ENCODE measurements at places on chromosomes 2 and 18.

GRCh38 chr2:191421950-191422349 is 176.7 kb downstream of the MYO1B start:
- no peak for DNase-seq

- no peak for DNase-seq
Measured at GRCh38 chr2:190766595-190766994, 114.0 kb upstream of the GLS start.

- no peak for DNase-seq
Measured at GRCh38 chr2:174124181-174124580, 124.2 kb downstream of the OLA1 start.

DNA sequence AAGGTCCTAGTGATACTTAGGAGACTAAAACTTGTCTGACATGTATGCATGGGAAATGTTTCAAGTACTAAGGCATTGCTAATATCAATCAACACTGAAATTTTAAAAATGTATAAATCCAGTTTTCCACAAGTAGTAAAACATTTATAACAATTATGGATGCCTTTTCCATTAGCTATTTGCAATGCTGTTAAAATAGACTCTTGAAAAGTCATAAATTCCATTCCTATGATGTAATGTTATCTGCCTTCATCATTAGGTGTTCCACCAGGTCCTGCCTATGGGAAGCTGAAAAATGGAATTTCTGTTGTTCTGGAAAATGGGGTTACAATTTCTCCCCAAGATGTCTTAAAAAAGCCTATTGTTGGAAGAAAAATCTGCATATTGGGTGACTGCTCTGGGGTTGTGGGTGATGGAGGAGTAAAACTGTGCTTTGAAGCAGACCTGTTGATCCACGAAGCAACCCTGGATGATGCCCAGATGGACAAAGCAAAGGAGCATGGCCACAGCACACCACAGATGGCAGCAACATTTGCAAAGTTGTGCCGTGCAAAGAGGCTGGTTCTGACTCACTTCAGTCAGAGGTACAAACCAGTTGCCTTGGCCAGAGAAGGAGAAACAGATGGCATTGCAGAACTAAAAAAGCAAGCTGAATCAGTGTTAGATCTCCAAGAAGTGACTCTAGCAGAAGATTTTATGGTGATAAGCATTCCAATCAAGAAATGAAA is 18.7 kb downstream of the ELAC1 start:
- DNase-seq: no peak

DNA sequence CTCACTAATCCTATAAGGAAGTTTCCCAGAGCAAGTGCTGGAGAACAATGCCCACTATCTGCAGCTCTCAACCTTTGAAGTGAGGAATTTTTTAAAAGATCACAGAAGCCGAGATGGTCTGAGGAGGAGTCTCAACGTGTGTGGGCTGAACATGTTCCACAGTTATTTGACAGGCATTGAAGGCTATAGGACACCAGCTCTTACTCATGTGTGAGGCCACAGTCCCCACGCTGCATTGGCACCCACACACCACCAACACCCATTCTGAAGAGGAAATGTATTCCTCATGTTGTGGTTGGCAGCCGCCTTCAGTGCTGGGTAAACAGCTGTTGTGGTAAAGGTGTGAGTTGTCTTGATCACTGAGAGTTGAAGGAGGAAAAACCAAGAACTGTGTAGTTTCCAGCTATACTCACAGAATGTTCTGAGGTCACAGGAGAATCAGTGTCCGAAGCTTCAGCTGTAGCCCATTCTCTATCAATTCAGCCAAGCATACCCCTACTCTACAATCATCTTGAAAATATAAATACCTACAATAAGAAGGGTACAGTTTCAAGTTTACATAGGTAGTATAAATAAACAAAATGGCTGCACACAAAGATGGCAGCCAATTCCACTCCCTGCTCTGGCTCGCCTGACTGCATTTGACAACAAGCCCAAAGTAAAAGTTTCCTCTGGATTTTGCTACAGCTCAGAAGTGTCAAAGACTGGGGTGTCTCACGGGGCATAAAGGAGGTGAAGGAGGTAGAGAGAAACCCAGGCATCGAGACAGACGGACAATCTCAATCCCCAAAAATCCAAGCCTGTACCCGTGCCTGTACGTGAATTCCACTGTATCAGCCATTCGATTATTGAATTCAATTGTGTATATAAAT is 12.1 kb downstream of the CD226 start:
- peak; percentile 89 for DNase-seq

DNA sequence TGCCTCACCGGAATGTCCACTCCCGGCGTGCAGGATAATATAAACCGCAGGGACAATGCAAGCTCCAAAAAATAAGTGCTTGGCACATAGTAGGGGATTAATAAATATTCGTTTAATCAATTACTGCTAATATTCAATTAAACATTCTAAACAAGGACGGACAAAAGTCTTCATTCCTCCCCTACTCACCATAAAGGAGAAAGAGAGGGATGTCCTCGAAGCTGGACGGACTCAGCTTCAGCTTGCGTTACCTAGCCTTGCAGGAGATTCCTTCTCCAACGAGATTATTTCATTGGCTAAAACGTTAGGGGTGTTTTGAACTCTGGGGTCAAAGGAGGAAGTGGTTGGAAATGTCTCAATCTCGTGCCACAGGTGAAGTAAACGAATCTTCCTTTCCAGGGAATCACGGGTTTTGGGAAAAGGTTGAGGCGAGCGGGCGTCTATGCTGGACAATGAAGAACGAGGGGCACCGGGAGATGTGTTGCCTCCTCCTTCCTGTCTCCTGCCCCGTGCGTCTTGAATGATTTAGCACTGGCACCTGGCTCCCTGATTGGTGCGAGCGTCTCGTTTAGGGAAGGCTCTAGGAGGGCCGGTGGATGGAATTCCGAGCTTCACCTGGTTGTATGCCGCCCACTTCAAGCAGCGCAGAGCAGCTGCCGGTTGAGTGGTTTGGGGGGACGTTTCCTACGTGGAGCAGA is 2.0 kb upstream of the GAD1 start:
- DNase-seq: no peak

DNA sequence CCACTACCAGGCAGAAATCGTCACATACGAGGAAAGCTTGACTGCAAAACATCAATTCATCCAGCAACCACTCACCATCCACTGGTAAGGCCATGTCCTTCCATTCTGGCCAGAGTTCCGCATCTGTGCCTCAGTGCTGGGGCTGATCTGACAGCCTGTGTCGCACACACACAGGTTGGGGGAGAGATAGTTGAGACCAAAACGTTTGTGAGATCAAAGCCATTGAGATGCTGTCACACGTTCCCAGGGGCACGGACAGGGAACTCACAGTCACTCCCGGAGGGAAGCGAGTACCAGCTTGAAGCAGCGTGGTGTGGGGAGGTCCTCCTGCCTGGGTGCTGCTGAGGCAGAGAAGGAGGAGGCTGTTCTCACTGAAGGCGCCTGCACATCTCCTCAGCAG is 458.5 kb upstream of the SALL3 start:
- DNase-seq: no peak

DNA sequence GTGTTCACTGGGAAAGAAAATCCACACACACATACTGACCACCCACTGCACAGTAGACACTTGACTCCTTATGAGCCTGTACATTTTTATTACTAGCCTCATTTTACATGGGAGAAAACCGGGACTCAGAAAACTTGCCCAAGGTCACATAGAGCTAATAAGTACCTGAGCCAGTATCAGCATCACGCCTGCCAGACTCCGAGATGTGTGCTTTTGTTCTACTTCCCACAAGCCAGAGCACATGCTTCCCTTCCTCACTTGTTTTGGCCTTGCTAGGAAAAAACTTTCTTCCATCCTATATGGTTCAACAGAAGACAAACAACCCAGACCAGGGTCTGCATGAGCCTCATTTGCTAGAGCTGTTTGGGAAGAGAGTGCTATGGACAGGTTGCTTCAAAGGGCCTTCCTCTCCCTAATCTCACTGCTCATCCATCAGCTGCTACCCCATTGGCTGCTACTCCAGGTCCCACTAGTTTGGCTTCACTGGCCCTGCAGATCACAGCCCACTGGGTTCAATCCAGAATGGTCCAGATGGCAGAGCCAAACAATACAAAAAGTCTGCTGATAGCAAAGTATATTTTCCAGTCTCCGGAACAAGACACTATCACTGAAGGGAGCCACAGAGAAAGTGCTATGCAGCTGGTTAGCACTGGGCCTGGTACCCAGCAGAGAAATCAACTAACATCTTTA is 63.9 kb downstream of the STK39 start:
- no peak for DNase-seq

DNA sequence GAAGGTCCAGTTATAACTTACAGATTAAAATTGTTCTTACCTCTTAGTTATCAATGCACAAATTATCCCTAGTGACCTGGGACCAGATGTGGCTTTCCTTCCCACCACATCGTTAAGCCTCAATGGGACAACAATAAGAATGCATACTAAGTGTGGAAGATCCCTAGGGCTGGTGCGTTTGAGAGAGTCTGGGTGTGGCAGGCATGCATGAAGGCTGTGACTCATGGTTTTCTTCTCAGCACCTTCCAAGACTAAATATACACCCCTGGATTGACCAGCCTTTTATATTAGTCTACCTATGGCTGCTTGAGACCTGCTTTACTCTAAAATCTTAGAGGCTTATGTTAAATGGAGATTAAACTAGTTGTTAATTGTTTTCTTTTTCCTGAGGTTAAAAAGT is 261.7 kb upstream of the SLC14A2 start:
- DNase-seq: no peak

DNA sequence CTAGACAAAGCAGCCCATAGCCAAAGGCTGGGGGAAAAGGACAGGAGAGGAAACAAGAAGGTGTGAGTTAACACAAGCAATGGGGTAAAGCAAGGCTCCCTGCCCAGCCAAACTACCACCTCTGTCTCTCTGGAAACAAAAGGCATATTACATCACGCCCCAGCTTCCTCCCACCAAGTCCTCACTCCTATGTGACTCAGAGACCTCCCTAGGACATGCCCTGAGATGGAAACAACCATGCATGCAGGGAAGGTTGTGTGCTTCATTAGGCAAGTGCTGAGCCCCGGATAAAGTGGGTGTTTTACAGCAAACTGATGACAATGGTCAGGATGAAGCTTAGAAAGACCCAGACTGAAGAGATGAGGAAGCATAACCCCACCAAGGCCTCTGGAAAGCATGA is 9.0 kb upstream of the ATRAID start:
- no peak for DNase-seq

GRCh38 chr2:11833601-11834000 is 87.2 kb downstream of the LPIN1 start:
- no peak for DNase-seq

GRCh38 chr2:226905718-226906117 is 69.9 kb downstream of the RHBDD1 start:
- no peak for DNase-seq

- DNase-seq: no peak
Measured at GRCh38 chr18:48997985-48998831, 47.4 kb upstream of the SMAD7 start.

GRCh38 chr2:101386599-101387150 is 628 bp downstream of the CREG2 start:
- no peak for DNase-seq

GRCh38 chr2:117068371-117068770 is 746.1 kb upstream of the DDX18 start:
- no peak for DNase-seq

- DNase-seq: no peak
Measured at GRCh38 chr2:222058819-222059445, 239.9 kb downstream of the PAX3 start.

- peak; percentile 86 for DNase-seq
Measured at GRCh38 chr18:23283916-23284430, 148.7 kb downstream of the CABLES1 start.

GRCh38 chr2:57878171-57878865 is 168.3 kb upstream of the VRK2 start:
- DNase-seq: no peak

DNA sequence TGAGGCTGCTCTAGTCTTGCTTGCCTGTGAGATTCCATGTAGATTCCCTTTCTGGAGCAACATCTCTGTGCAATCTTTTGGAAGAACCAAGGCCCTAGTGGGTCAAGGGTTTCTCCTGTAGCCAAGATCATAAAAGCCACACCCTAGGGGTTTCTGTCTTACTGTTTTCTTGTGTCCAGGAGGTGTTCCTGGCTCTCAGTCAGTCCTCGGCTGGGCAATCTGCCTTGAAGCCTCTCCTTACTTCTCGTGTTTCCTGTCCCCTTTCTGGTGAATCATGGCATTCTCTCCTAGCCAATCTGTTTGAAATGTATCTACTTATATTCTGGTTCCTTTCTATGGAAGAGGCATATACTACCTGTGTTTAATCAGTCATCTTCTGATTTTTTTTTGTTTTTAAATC is 484.8 kb upstream of the UBE2E3 start:
- DNase-seq: no peak

- DNase-seq: no peak
Measured at GRCh38 chr2:27754138-27754588, 17.4 kb upstream of the MRPL33 start.

DNA sequence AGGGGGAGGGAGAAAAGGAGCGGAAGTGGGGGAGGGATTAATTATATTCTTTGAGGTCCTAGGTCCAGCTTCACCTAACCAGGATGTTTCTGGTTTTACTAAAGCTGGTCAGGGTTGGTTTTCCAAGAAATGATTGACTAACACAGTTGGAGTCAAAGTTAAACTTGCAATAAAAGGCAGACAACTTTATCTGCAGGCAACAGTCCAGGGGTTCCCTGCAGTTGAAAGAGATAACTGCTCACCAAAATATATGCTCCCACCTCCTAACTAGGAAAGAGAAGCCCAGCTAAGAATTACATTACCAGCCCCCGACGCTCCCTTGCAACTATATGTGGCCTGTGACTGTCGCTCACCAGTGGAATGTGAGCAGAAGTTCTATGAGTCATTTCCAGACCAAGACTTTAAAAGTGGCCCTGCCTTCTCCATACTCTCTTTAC is 140.0 kb upstream of the PKDCC start:
- DNase-seq: no peak

GRCh38 chr2:20916604-20917286 is 93.8 kb upstream of the LDAH start:
- no peak for DNase-seq

- DNase-seq: no peak
Measured at GRCh38 chr2:160741271-160741670, 247.7 kb upstream of the RBMS1 start.

DNA sequence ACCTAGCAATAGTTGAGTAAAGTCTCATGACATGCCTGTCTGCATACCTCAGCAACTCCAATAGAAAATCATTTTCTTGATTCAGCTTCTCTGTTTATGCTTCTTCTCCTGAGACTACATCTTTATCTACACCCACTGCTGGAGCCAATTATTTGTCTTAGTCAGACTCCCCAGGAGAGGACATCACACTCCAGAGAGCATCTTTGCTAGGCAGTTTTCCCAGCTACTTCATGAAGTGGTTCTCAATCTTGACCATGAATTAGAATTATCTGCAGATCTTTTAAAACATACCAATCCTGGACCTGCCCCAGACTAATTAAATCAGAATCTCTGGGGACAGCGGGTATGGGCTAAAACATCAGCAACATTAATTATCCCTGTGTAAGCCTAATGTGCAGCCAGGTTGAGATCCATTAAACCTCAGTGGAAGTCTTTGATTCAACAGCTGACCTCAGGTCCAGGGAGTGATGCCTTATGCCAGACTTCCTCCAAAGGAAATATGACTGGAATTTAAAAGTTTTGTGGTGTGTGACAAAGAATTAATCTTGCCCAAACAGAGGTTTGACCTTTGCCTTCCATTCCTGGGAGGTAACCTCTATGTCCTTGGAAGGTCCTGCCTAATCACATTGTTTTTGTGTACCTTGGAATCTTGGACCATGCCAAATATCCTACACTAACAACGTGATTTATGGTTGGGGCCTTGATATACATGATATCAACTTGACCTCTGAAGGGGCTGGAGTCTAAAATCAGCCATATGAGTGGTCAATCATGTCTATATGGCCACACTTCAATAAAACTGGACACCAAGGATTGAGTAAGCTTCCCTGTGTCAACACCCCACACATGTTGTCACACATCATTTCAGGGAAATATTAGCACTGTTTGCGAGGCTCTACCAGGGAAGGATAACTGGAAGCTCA is 99.3 kb upstream of the DNAJC10 start:
- no peak for DNase-seq

Measured in GM12878 (cell line).